HFFc6 (cell line): ENCODE measurements at places on chromosomes 5 and 9.

DNA sequence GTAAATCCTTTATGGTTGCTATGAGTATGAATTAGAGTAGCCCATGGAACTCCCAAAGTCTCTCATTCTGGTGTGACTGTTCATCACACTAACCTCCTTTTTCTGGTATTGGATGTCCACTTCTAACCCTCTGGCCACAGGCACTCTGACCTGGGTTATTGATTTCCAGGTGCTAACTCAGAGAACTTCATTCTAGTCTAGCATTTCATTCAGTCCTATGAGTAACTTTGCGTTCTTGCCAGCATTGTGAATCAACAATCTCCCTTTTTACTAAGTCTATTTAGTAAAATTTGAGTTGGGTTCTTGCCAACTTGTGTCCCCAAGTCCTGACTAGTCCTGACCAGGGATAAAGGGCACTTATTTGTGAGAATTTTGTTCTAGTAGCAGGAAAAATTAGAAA, 103.5 kb downstream of the SNX18 start:
- no peak for DNase-seq

GRCh38 chr5:522116-522515, 2.1 kb downstream of the SLC9A3 start:
- no peak for DNase-seq

DNA sequence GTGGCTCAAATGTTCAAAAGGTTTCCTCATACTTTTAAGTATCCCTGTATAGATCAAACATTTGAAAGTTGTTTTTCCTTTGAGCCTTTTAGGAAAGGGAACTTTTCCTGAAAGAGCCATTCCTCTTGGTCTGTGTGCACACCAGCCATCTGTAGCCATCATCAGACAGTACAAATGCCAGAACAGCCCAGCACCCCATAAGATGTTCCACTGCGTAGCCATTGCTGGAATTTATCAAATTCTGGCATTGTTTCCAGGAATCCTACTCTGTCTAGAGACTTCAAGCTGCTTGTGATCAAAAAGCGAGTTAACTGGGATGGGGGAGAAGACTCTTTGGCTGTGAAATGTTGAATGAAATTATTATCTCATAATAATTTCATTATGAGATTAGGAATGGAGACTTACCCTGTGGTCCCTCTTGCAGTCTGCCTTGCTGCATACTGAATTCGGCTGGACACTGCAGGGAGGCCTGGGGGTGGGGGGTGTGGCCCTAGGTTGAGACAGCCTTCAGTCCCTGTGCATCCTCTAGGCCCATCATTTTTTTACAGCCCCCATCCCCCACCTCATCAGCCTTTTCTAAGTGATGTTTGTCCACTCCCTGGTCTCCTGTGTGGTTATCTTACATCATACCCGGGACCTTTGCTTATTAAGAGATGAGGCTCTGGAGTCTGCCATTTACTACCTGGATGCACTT, 99.8 kb downstream of the RALGPS1 start:
- no peak for DNase-seq

- peak; percentile 56 for DNase-seq
Observed at GRCh38 chr9:133478851-133479711, at the start of gene SLC2A6. Gene SLC2A6 (minus strand): TSS chr9:133479099. CDS start chr9:133479059, 40 bp downstream.

DNA sequence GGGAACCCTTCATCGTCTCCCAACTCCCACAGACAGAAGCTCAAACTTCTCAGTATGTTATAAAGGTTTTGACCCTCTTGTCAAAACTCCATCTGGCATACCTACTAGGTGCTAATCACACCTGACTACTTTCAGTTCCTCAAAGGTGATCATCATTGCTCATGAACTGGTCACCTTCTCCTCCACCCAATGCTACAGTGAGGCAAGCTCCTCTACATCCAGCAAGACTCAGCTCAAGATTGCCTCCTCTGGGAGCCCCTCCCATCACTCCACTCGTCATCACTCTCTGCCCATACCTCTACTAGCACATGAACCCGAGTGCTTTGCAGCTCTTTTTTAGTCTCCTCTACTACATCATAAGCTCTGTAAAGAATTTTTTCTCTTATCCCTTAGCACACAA, 102.4 kb downstream of the LPAR1 start:
- no peak for DNase-seq

DNA sequence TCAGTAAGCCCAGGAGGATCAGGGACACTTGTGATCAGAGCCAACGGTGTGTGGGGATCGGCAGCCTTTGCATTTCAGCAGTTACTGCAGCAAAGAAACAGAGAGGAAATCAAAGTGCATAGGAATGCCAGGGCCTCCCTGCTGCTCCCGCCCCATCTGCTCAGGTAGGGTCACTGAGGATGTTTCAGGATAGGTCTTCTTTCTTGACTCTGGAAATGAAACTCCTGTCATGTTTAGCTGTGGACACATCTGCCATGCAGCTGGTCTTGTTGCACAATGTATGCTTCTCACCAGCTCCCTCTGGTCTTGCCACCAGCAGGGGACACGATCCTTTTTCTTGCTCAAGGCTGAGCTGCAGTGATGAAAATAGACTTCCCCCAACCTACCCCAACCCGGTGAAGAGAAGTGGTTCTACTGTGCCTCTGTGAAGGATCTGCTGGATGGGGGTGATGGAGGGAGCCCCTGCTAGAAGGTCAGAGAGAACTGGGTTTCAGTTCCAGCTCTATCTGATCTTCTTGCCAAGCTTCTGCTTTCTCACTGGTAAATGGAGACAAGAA, 185.2 kb upstream of the KLF4 start:
- no peak for DNase-seq

DNA sequence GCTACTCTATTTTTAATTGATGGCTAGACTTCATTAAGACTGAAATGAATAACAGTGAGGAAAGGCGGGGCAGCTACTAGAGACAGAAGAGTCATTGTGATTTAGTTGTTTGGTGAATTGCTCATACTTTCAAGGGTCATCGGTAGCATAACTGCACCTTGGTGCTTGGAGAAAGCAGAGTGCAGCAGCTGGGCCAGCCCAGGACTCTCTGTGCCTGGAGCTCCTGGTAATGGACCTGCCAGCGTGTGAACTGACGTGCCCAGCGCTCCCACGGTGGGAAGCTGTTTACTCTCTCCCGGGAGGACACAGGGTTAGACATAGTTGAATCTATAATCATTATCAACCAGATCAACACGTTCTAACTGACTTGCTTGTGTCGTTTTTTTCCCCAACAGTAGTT, 42.9 kb downstream of the LURAP1L start:
- DNase-seq: no peak

GRCh38 chr9:98391867-98392266, 136.4 kb upstream of the TBC1D2 start:
- DNase-seq: no peak

- no peak for DNase-seq
Observed at GRCh38 chr9:18501949-18502348, 28.0 kb downstream of the ADAMTSL1 start.

- peak; percentile 32 for DNase-seq
Observed at GRCh38 chr9:123329329-123329955, 26.6 kb upstream of the CRB2 start.

DNA sequence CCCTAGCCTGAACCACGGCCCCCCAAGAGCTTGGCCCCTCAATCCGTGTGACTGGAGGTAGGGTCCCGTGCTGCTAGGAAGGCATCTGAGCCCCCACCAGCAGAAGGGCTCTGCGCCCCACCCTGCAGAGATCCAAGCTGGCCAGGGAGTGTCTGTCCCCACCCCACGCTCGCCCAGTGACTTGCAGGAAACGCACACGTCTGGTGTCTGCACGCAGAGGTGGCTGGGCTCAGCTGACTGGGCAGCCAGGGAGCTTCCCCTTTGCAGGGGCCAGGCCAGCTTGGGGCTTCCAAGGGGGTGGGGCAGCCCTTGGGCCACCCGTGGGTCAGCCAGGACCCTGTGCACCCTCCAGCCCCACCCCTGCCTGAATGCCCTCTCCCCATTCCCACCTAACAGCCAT, 24.3 kb downstream of the NOTCH1 start:
- no peak for DNase-seq

DNA sequence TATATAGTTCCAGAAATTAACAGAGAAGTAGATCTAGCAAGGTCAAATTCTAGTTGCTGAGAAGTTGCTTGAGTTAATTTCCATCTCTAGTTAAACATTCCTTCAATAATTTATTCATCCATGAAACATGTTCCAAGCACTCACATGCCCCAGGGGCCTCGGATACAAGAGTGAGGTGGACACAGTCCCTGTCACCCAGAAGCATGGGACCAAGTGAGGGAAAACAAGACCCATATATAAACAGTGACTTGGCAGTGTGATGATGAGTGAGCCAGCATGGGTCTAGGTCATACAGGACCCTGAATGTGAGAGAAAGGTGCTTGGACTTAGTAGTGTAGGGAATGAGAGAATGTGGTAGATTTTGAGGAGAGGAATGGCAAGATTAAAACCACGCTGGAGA, 216.9 kb downstream of the TTLL11 start:
- peak; percentile 51 for DNase-seq

DNA sequence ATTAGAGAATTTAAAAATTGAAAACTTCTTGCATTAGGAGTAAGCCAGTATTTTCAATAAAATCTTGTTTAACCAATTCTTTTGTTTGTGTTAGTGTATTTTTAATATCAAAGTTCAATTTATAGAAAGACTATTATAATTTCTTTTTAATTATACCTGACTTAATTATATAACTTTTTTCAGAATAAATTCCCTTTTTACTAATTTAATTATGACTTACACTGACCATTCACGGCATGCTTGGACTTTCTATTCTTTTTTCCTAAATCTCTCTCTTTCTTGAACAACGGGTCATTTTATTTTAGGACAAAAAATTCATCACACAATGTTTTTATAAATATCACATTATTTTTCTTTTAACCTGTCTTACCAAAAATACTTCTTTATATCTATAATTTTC, 555.3 kb upstream of the PTGER4 start:
- DNase-seq: no peak

DNA sequence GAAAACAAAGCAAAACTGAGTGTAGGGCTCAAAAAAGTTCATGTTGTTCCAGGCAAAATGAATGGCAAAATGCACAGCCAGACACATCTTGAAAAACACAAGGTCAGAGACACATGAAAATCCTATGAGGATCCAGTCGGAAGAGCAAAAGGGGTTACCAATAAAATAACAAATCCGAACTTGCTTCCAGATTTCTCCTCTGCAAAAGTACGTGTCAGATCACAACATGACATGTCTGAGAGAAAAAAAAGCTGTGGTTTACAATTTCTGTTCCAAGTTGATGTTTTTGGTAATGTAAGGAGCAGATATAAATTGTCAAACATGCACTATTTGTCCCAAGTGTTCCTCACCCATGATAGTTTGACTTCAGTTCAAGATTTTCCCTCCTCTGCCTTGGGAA, 15.9 kb upstream of the ADAMTS16 start:
- no peak for DNase-seq

DNA sequence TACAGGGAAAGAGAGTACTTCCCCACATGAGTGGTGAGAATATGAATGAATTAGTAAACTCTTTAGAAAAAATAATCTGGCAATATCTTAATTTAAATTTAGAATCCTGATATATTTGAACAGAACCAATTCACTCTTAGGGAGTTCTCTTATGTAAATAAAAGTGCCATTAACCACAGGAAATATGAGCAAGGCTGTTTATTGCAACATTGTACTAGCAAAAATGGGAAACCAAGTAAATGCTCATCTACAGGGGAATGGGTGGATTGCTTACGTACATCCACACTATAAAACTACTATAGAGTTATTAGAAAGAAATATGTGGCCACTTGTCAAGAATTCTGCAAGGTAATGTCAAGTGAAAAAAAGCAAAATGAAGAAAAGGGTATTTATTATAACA, 274.5 kb downstream of the TLE1 start:
- no peak for DNase-seq

GRCh38 chr5:118777189-118777736, 211.1 kb downstream of the DTWD2 start:
- DNase-seq: no peak

- DNase-seq: no peak
Observed at GRCh38 chr5:149338364-149338763, 6.9 kb upstream of the GRPEL2 start.

- no peak for DNase-seq
Observed at GRCh38 chr5:60883229-60883628, 39.2 kb upstream of the ELOVL7 start.

DNA sequence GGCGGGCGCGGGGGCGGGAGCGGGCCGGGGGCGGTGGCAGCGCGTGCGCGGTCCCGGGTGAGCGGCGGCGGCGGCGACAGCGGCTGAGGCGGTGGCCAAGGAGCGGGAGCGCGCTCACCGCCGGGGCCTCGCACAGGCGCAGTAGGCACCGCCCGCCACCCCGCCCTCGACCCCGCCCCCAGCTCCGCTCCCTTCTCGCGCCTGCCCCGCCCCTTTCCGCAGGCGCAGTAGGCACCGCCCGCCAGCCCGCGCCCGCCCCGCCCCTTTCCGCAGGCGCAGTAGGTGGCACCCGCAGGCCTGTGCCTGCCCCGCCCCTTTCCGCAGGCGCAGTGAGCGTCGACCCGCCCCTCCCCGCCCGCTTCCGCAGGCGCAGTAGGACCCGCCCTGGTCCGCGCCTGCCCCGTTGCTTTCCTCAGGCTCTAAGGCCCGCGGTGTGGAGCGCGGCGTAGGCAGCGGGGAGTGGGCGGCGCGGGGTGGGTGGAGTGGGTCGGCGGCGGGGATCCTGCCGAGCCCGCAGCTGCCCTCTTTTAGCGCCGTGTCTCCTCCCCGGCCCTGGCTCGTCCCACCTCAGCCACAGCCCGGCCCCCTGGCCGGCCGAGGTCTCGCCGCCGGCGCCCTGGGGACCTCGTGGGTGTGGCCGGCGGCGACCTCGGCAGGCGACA, at the start of gene CAMSAP1:
Gene CAMSAP1 (minus strand): TSS at position 116 of the 662 bp plus-strand sequence. CDS start 387 bp downstream, outside the sequence.
- peak; percentile 89 for DNase-seq

- no peak for DNase-seq
Observed at GRCh38 chr5:147906326-147907095, at the start of gene C5orf46. Gene C5orf46 (minus strand): TSS chr5:147906538. CDS start chr5:147906501, 37 bp downstream.

GRCh38 chr5:151053796-151054462, 26.9 kb downstream of the TNIP1 start:
- no peak for DNase-seq

GRCh38 chr9:121323449-121324151, 46.5 kb downstream of the STOM start:
- DNase-seq: no peak

- no peak for DNase-seq
Observed at GRCh38 chr5:92505145-92505544, 1075.9 kb downstream of the NR2F1-AS1 start.

- DNase-seq: no peak
Observed at GRCh38 chr5:97096846-97097245, 45.6 kb downstream of the LIX1 start.

- DNase-seq: no peak
Observed at GRCh38 chr5:107319901-107320300, 350.8 kb downstream of the EFNA5 start.

- DNase-seq: peak; percentile 50
Observed at GRCh38 chr9:110659891-110660541, 8.6 kb upstream of the MUSK start.

DNA sequence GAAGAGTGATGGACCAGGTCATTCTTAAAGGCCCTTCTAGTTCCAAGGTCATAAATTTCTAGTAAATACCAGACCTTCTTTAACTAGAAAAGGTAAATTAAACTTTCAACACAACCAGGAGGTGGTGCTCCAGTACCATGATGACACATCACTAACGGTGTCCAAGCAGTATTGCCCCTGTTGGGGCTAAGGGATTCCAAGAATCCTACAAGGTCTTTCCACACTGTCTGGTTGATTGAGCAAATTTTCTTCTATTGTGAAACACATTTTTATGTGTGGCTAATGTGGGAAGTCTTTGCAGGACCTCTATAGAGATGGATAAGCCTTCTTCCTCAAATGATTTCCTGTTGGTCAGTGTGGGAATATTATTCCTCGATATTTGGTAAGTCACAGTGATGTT, 459.6 kb upstream of the PAPPA start:
- DNase-seq: peak; percentile 86
